ENCODE measurements at places on chromosomes 12 and 14. TPM values are rescaled to one million over a fixed set of nuclear protein-coding genes. Genes with fewer than 3 reads are reported as not detected.

MEG3 gene
- total RNA-seq = 5.1 TPM

KRT86 gene
- 0.21 TPM for total RNA-seq

YEATS4 gene
- 12.8 TPM for total RNA-seq

C12orf60 gene
- total RNA-seq = 2.7 TPM

TAS2R42 gene
- total RNA-seq = not detected

KITLG gene
- 30.9 TPM for total RNA-seq

RAB35 gene
- 27.0 TPM for total RNA-seq

NPFF gene
- total RNA-seq = not detected

KRT3 gene
- not detected for total RNA-seq

TAS2R7 gene
- not detected for total RNA-seq

COPS7A gene
- total RNA-seq = 68.8 TPM

STX2 gene
- total RNA-seq = 5.1 TPM

CCDC196 gene
- not detected for total RNA-seq

CRACR2A gene
- 0.43 TPM for total RNA-seq

NEDD8 gene
- 91.6 TPM for total RNA-seq

ALDH1L2 gene
- total RNA-seq = 19.3 TPM

GALNT8 gene
- total RNA-seq = not detected

SINHCAF gene
- total RNA-seq = 342 TPM

CIPC gene
- total RNA-seq = 11.1 TPM

PTPRR gene
- total RNA-seq = 0.96 TPM

ZNF641 gene
- total RNA-seq = 4.7 TPM

BDKRB1 gene
- total RNA-seq = 3.6 TPM

CFAP54 gene
- total RNA-seq = 0.85 TPM

GPR84 gene
- not detected for total RNA-seq

TAMALIN gene
- not detected for total RNA-seq

KCTD10 gene
- total RNA-seq = 40.7 TPM

EIF2S1 gene
- total RNA-seq = 315 TPM

POTEM gene
- total RNA-seq = not detected

PELI2 gene
- total RNA-seq = 5.8 TPM

DPY19L2 gene
- under 0.01 TPM for total RNA-seq

IL31 gene
- total RNA-seq = not detected

CEBPE gene
- total RNA-seq = not detected

RBP5 gene
- total RNA-seq = not detected

TMCC3 gene
- total RNA-seq = 7.2 TPM

OS9 gene
- total RNA-seq = 136 TPM

KRT72 gene
- total RNA-seq = not detected

PGF gene
- total RNA-seq = 48.4 TPM

PPFIA2 gene
- 0.48 TPM for total RNA-seq

BTBD6 gene
- total RNA-seq = 65.8 TPM

REM2 gene
- total RNA-seq = 0.43 TPM

STYK1 gene
- total RNA-seq = 5.1 TPM

GPR135 gene
- total RNA-seq = 0.96 TPM

Measured in tracheal epithelial cell (primary cell).